ENCODE measurements at places on chromosomes 16 and 17.

DNA sequence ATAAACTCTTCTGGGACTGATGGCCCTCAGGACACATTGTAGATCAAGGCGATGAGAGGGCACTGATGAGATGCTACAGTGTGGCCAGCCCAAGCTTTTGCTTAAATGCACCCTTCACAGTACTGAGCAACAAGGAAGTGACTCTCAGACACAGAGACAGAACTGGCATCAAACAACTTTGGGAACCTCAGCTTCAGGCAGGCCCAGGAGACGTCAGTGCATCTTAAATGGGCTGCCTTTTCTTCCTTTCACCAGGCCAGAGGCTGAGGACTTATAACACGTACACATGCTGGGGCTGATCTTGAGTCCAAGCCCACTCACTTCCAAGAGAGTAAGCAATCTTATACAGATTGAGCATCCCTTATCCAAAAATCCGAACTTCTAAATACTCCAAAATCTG lies 386.1 kb upstream of the C16orf82 start:
- no peak for DNase-seq

DNA sequence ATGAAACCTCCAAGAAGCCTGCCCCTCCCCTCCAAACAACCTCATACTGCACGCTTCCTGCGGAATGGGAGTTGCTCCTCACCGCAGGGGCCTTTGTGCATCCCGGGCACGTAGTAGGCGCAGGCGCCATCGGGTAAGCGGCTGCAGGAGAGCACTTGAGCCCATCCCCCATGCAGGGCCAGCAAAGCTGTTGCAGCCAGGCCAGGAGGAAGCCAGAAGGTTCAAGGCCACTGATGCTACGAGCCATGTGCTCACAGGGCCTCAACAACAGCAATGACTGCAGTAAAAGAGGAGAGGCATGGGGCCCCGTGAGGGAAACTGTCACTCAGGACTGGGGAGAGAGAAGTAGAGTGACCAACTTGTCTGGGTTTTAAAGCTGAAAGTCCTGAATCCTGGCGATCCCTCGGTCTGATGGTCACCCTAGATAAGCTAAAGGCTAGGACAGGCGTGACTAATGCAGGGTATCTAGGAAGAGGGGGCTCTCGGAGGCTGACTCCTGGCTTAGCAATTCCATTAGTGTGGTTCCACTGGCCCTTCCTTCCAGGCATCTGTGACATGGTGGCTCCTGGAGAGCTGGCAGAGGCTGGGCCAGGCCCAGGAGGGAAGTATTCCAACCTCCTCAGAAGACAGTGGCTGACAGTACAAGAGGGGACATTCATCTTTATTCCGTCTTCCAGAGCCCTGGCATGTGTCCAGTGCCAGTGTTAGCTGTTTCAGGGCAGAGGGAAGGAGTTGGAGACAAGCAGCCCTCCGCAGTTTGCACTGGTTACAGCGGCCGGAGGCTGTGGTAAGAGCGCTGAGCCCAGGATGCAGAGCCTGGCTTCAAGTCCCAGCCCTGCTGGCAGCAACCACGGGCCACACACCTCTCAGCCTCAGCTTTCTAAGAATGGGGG lies 20.8 kb downstream of the GOSR2 start:
- DNase-seq, result no peak

DNA sequence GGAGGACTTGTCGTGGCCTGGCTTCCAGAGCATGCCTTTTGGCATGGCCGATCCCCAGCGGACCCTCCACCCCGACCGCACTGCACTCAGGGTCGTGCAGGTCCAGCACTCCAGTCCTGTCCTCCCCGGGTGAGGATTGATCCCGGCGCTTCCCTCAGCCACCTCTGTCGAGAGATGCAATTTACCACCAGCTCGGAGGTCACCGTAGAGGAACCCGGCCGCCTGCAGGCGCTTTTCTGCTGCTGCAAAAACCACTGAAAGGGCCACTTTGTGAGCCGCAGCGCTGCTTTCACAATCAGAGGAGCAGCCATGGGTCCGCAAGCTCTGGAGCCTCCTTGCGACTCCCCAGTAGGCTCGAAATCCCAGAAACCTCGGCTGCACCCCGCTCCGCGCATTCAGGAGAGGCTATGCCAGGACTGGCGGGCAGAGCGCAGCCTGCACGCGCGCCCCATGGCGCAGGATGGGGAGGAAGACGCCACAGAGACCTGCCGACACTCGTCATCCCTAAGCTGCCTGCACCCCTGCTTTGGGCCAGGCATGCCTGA lies 134.2 kb downstream of the HS3ST2 start:
- no peak for DNase-seq

- no peak for DNase-seq
These were observed 4.7 kb upstream of the CACNG4 start for GRCh38 chr17:66959641-66960375.

- no peak for DNase-seq
These were observed 40.7 kb downstream of the KSR1 start for GRCh38 chr17:27496971-27497370.

DNA sequence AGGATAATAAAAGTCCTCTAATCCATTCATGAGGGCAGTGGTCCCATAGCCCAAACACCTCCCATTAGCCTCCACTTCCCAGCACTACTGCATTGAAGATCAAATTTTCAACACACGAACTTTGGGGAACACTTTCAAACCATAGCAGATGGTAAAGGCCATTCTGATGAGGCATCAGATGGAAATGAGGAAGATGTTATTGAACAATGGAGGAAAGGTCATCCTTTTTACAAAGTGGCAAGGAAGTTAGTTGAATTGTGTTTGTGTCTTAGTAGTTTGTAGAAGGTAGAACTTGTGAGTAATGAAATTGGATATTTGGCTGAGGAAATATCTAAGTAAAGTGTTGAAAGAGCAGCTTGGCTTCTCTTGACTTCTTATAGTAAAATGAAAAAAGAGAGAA lies 93.3 kb upstream of the NLRP1 start:
- no peak for DNase-seq

DNA sequence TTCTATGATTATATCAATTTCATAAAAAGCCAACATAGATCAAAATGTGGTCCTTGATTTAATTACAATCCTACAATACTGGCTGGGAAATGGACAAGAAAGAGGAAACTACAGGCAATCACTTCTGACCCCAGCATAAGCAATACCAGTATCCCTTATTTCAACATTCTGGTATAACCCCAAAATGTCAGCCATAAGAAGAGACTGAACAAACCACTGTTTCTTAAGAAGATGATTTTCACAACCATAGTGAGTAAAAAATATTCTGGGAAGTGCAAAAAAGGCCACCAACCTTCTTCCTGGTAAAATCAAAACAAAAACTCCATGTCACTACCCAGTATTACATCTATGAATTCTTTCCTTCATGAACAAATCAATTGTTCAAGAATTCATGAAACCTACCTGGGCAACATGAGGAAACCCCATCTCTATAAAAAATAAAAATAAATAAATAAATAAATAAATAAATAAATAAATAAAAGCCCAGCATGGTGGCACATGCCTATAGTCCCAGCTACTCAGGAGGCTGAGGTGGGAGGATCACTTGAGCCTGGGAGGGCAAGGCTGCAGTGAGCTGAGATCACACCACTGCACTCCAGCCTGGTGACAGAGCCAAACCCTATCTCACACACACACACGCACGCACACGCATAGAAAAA lies 7.5 kb downstream of the N4BP1 start:
- DNase-seq, result no peak

- peak; percentile 41 for DNase-seq
These were observed at the start of gene LRRC75A for GRCh38 chr17:16491703-16492612. TSS of gene LRRC75A (minus strand) at chr17:16492193. CDS start at chr17:16491990, 203 bp downstream.

DNA sequence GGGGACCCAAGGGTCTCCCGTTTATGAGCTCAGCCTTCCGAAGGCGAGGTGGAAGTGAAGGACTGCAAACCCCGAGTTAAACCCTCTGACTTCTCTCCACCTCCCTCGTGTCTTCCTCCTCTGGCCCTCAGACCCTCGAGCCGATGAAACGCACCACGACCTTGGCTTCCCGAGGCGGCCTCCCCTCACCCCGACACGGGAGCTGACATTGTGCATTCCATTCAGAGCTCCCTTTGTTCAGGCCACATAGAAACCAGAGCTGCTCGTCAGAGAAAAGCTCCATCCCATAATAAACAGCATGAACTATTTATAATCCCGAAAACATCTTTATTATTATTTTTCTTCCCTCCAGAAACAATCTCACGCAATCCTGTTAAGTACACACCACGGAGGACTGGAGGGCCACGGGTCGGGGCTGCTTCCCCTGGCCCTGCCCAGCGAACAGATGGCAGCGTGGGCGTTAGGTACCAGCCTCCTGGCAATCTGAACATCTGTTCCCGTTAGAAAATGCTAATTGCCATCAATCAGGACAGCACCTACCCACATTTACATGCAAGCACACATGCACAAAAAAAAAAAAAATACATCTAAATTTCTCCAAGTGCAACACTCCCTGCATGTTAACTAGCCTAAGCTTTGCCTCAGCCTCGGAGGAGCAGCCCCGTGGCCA lies 145.7 kb downstream of the RBFOX3 start:
- DNase-seq, result no peak

DNA sequence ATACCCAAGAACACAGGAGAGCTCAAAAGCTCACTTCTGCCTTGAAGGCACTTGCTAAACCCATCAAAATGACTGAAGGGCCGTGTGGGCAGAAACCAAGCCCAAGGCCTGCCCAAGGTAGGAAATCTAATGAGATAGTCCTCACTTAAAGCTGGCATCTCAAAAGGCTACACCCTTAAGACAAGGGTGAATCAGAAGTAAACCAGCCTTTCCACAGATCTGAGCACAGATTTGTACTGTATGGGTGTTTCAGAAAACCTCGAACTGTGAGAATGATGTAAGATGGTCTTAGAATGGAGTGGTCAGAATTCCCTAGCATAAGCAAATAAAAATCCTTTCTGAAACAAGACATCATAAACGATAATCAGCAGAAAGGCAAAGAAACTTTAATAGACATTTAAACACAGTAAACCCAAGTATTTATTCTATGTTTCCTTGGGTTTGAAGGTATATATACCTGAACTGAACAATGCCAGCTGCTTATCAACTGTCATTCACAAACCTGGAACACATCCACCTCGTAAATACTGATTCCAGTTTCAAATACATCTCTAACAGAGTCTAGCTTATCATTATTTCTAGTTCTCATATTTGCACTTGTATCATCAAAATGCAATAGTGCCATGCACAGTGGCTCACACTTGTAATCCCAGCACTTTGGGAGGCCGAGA lies 37.8 kb downstream of the GLG1 start:
- DNase-seq, result no peak

GRCh38 chr17:28330671-28331070 lies 4.6 kb downstream of the IFT20 start:
- no peak for DNase-seq
